AG04450 (cell line): ENCODE measurements at places on chromosomes 13 and 19.

GRCh38 chr19:37348060-37348459 lies 22.8 kb upstream of the ZNF527 start:
- DNase-seq = no peak

- no peak for DNase-seq
Measured at GRCh38 chr19:39408392-39409207, 2.0 kb downstream of the ZFP36 start.

GRCh38 chr13:31225998-31226675 lies 26.4 kb downstream of the B3GLCT start:
- no peak for DNase-seq

DNA sequence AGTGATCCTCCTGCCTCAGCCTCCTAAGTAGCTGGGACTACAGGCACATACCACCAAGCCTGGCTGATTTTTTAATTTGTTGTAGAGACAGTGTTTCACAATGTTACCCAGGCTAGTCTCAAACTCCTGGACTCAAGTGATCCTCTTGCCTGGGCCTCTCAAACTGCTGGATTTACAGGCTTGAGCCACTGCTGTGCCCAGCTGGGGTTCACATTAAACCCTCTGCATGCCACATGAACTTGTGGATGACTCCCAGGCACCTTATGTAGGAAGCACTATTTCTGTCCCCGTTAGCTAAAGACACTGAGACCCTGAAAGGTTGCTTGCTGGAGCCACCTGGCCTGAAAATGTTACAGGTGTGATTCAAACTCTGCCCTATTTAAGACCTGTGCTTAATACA lies 10.5 kb downstream of the MYH14 start:
- DNase-seq = no peak

- no peak for DNase-seq
Measured at GRCh38 chr19:53466726-53467484, 628 bp upstream of the ZNF813 start.

GRCh38 chr19:33561261-33561660 lies 39.7 kb upstream of the PEPD start:
- DNase-seq = no peak

DNA sequence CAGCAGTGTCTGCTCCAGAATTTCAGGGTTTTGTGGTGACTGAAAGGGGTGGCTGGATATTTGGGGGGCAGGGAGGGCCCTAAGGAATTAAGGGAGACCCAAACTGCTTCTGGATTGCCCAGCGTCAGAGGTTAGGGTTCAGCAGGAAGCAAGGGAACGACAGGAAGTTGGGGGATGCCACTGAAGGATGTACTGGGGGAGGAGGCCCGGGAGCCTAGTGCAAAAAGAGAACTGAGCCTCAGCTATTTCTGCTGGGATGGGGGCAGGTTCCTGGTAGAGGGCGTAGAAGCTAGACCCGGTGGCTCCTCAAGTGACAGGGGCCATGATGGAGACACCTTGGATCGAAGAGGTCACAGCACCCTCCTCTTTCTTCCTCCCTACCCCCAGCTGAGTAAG lies 1.1 kb downstream of the CYP2S1 start:
- DNase-seq = no peak

GRCh38 chr19:30564551-30565011 lies 192.4 kb downstream of the ZNF536 start:
- no peak for DNase-seq

- no peak for DNase-seq
Measured at GRCh38 chr19:32627714-32628270, 46.8 kb downstream of the PDCD5 start.

DNA sequence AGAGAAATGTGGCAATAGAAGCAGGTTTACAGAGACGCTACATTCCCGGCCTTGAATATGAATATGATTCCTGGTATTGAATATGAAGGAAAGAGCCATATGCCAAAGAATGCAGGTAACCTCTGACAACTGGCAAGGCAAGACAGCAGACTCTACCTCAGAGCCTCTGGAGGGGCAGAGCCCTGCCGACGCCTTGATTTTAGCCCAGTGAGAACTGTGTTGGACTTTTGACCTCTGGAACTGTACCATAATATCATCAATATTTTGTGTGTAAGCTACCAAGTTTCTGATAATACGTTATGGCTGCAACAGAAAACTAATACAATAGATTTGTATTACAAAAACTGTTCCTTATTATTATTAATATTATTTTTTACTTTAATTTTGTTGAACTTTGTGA lies 219.7 kb downstream of the FGF14 start:
- DNase-seq = no peak

GRCh38 chr13:96011291-96011872 lies 41.8 kb downstream of the UGGT2 start:
- DNase-seq = no peak

- DNase-seq = no peak
Measured at GRCh38 chr19:41888926-41889325, 5.9 kb downstream of the ARHGEF1 start.

GRCh38 chr19:35901055-35901644 lies 810 bp upstream of the NFKBID start:
- no peak for DNase-seq
